ENCODE measurements at places on chromosomes 2 and 18. TPM values are rescaled to one million over a fixed set of nuclear protein-coding genes. Genes with fewer than 3 reads are reported as not detected.

Gene SCYGR2
- total RNA-seq: not detected

Gene NT5C1B
- not detected for total RNA-seq

Gene CXCR4
- 115 TPM for total RNA-seq

Gene SERPINB11
- not detected for total RNA-seq

Gene ASB18
- 0.78 TPM for total RNA-seq

Gene EFR3B
- total RNA-seq: 47.1 TPM

Gene LCT
- total RNA-seq: not detected

Gene ALLC
- total RNA-seq: not detected

DNA sequence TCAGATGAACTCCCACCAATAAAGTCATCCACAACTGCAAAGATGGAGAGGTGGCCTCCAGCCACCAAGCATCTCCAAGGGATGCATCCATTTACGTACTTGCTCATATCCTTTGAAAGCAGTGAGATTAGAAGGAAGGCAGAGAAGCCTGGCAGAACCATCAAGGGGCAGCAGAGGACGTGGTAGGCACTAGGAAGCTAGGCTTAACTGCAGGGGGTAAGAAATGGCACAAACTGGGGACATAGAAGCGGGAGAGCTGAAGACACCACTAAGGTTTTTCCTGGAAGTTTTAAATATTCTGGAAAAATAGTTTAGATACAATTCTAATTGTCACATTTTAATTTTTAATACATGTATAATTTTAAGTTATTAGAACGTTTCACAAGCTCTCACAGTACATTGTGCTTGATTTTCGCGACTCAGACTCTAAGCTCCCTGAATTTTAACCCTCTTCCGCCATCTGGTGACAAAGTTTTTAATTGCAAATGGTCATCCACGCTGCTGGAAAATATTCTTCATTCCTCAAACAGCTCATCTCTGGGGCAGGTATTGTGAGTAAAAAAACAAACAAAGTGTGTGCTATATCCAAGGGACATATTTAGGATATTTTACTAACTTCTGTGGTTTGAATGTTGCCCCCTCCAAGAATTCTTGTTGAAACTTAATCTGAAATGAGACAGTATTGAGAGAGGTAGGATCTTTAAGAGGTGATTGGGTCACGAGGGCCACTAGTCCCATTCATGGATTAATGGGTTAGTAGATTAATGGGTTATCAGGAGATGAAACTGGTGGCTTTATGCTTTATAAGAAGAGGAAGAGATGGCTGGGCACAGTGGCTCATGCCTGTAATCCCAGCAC, 1.6 kb upstream of the PSTPIP2 start:
- no peak for DNase-seq

DNA sequence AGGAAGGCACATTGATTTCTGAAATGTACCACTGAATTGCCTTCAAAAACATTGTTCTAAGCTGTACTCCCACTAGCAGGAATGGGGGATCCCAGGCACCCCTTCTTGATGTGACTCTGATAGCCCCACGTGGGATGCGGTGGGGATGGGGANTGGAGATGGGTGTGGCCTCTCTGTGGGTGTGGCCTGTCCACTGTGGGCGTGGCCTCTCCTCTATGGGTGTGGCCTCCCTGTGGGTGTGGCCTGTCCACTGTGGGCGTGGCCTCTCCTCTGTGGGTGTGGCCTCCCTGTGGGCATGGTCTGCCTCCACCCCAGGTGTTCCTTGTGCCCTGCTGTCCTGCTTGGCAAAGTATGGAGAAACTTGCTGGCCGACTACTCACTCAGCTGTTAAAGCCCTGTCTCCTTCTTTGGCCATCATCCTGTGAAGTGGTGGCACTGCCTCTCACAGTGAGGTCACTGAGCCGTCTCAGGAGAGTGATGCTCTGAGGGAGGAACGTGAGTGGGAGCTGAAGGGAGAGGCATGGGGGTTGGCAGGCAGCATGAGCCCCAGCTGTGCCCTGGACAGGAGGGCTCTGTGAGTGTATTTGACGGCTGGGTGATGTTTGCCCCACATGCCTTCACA, 6.7 kb upstream of the PARD6G start:
- DNase-seq: no peak

DNA sequence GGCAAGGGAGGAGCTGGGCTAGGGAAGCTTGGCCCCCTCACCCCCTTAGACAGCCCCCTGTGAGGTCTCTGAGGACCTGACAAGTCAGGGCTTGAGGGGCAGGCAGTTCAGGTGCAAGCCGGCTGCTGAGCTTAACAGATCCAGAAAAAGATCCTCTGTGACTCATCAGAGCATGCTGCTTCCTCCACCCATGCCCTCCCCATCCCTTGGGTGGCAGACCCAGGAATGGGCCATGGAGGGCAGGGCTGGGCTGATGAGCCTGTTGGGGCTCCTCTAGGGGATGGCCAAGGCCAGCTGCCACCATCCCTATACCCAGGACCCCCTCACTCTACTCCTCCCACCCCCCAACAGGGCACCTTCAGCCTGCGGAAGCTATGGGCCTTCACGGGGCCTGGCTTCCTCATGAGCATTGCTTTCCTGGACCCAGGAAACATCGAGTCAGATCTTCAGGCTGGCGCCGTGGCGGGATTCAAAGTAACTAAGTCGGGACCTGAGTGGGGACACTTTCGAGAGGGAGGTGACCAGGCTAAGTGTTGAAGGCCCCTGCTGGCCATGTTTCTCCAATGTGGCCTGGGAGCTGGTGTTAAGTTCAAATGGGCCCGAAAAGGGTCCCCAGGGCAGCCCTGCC, 1.9 kb downstream of the SLC11A1 start:
- no peak for DNase-seq

GRCh38 chr2:53460937-53461336, 306.7 kb upstream of the CHAC2 start:
- DNase-seq: no peak

GRCh38 chr2:16127276-16127940, 187.1 kb downstream of the MYCN start:
- no peak for DNase-seq

GRCh38 chr2:112110966-112111365, 27.2 kb upstream of the FBLN7 start:
- DNase-seq: no peak

DNA sequence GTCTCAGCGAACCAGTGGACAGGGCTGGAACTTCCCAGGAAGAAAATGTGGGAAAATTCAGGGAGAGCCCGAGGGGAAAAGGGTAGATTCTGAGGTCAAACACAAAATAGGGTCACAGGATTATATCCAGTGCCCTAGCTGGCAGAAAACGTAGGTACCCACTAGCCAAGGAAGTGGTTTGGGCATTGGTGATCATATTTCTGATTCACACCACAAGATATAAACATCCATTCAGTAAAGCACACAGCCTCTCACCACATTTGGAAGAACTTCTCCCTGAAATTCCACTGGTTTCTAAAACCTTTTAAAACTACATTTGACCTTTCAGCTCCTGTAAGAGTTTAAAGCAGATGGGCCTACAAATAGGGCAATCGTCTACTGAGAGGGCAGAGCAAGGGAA, 186.9 kb downstream of the TTC32 start:
- no peak for DNase-seq

DNA sequence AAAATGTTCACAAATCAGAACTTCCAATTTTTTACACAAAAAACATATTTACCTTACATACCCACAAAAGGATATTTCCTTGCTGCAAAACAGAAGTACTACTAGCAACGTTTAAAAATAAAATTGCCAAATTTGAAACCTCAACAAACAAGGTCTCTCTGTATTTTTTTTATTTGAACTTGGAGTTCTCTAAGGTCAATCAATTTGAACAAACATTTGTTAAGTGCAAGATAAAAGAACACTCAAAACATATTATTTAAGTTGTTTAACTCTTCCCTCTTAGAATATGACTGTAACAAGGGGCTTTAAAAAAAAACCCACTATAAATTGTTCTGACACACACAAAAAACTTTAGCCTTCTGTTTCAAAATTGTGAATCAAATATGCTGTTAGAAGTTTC, 29.6 kb downstream of the PNO1 start:
- no peak for DNase-seq

DNA sequence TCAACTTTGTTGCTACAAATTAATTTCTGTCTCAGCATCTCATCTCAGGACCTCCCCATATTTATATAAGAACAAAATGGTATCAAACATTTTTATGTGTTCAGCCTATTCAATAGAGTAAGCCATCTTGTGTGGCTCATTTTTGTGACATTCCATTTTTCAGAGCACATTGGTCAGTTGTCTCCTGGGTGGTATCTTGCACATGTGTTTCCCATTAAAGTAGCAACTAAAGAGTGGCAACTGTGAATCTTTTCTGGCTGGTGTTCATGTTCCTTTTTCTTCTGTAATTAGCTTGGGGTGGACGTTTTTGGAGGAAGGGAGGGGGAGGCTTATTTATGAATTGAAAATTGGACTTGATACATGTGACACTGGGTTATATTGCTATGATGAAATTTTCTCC, 45.4 kb upstream of the EFEMP1 start:
- DNase-seq: no peak

DNA sequence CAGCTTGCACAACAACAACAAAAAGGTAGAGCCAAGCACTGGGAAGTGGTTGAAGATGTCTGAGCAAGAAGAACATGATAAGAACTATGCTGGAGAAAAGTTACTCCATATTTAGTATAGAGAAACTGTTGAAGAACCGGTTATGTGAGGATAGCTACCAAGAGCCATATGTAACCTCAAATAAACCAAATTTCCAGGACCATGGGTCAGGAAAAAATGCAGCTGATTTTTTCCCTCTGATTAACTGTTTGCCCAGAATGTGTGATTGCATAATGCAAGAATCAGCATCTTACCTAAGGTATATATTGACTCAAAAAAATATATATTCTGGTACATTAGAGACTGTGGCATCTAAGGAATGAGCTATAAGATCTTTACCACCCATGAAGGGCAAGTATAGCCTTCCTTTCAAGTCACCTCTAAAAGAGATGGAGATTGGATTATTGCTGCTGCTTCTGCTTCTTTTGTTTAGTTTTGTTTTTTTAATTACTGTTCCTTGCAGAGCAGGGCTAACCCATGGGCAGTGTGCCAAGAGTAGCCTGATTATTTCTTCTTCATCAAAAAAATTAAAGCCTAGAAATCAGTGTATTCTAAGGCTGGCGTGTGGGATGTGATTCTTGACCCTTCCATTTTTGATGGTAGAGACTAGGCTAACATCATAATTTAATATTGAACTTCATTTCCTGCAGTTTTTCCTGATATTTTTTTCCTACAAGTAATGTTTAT, 76.9 kb upstream of the MAP3K20 start:
- no peak for DNase-seq

GRCh38 chr2:6089474-6089873, 397.3 kb downstream of the SOX11 start:
- DNase-seq: no peak

DNA sequence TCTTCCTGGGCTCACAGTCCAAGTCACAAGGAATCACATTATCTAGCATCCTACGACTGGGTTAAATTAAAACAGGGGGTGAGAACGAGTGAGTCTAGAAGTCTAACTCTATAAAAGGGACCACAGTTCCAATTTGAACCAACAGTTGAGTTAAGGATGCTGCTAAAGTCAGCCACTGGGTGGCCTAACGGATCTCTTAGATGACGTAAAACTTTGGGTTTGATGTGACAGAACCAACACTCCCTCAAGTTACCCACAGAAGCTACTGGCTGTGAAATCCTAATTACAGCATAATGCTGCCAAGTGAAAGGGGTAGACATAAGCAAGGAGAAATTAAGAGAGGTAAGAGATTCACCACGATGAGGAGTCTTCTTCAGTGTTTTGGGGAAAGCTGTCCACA, 32.7 kb upstream of the RUFY4 start:
- DNase-seq: no peak

GRCh38 chr18:55121397-55122170, 162.3 kb upstream of the CCDC68 start:
- no peak for DNase-seq

DNA sequence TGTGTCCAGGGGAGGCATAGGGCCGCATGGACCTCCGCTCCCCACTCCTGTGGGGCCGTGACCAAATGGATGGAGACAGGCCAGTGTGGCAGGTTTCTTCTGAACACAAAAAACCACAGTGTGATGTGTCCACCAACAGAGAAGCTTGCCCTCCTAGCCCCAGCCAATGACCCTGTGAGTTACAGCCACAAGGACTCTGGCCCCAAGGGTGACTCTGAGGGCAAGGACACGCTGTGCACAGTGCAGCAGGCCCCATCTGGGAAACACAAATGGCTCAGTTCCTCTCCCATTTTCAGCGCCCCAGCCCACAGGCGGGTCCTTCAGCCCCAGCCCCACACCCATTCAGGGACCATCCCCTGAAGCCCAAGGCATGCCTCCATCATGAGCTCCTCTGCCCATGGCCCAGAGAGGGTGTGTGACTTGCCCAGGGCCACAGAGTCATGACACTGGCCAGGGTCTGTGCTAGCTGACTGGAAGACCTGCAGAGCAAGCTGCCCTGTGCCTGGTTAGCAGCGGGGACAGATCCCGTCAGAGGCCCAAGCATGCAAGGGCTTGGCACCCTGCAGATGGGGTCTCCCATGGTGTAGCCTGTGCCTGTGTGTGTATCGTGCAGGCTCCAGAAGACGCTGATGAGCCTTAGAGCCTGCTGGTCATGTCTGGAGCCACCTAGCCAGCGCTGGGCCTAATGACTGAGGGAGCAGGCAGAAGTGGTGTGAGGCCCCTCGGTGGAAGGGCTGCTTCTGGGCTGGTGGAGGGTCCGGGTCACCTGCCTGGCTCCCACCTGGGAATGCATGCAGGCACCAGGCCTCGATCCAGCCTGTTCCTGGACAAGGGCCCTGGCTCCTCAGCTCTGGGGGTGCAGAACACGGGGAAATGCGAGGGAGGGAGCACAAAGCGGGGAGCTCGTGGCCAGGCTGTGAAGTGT, 47.7 kb downstream of the HS6ST1 start:
- no peak for DNase-seq

- no peak for DNase-seq
These were observed 203.3 kb downstream of the CELF4 start for GRCh38 chr18:37362158-37362890.

DNA sequence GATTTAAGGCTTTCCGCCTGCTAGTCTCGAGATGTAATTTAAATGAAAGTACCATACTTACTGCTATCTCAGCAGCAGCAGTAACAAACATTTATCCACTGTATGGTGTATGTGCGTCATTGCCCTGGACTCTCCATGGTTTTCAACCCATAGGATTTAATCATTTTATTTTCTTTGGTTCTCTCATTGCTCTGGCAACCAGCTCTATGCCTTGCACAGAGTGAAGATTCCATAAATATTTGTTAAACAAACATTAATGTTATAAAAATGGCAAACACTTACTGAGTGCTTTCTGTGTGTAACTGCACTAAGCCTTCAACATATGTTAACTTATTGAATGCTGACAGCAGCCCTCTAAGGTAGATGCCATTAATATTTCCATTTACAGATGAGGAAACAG, 1.3 kb upstream of the LMAN1 start:
- DNase-seq: no peak

DNA sequence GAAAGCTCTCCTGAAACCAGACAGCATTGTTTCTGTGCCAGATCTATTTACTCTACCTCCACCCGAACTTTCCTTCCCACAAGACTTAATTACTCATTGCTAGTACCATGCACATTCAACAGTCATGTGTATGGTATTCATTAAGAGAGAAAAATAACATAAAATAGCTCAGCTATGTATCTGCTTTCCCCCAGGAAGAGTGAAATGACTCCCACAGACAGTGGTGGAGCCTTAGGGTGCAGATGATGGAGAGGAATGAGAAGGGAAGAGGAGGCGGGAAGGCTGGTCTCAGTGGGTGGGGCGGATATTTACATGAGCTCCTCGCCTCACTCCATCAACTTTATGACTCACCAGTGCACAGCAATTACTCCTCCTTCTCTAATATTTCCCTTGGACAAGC, 724.5 kb downstream of the EPHA4 start:
- no peak for DNase-seq

GRCh38 chr2:229044581-229044980, 226.5 kb downstream of the PID1 start:
- DNase-seq: no peak

GRCh38 chr2:197191940-197192322, 118.6 kb downstream of the ANKRD44 start:
- no peak for DNase-seq

Data from occipital lobe (tissue), 3 donors.